ENCODE measurements at places on chromosomes 7 and 10. TPM values are rescaled to one million over a fixed set of nuclear protein-coding genes. Genes with fewer than 3 reads are reported as not detected.
A peak's percentile ranks its signal among the peaks of the same experiment; 100 is the strongest.

DNA sequence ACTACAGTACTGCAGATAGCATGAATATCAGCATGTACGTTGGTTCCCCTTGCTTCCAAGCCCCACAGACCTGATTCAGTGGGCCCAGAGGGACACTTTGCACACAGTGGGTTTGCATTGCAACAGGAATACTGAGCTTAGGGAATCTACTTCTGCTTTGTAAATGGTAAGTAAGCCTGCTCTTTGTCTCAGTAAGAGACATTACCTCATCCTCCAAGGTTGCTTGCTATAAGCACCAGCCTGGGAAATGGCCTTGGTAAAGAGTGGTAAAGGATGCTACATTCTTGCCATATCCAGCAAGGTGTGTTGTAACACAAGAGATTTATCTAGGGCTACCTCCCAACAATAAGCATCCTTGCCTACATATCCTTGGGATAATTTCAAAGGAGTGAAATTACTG, 730.5 kb downstream of the INHBA start:
- DNase-seq = no peak

Gene TAF6
- 69.8 TPM for total RNA-seq

GRCh38 chr10:128130051-128130450, 3.8 kb upstream of the MKI67 start:
- DNase-seq = peak; percentile 62

- peak; percentile 54 for DNase-seq
Measured at GRCh38 chr10:102918817-102919245, 737 bp downstream of the CNNM2 start.

DNA sequence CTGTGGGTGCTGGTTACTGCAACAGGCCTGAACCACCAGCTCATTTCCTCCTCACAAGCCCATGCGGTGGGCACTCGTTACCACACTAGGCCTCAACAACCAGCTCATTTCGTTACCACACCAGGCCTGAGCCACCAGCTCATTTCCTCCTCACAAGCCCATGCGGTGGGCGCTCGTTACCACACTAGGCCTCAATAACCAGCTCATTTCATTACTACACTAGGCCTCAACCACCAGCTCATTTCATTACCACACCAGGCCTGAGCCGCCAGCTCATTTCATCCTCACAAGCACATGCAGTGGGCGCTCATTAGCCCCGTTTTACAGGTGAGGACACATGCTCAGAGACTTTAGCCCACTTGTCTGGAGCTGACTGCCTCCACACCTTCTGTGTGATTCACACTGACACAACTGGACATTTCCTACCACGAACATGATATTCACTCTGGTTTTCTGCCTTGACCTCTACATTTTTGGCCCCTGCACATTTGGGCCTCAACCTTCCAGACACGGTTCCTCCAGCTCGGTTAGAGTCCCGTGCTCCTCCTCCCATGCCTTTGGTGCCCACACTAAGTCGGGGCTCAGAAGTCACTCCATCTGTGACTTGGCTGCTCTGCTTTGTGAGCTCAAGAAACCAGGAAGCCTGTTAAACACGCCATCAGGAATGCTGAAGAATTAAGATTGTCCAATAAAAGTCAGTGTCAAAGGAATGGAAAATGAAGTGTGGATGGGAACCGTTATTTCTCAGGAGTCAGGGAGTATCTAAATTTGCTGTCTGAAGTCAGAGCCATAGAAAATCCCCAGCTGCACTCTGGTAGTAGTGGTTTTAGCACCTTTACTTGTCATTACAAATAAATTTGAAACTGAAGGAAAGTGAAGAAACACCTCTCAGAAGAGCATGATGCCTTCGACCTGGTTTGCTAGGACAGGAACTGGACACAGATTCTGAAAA, 55.8 kb upstream of the LANCL2 start:
- no peak for DNase-seq

- DNase-seq = no peak
Measured at GRCh38 chr7:157468221-157469111, 131.7 kb downstream of the DNAJB6 start.

DNA sequence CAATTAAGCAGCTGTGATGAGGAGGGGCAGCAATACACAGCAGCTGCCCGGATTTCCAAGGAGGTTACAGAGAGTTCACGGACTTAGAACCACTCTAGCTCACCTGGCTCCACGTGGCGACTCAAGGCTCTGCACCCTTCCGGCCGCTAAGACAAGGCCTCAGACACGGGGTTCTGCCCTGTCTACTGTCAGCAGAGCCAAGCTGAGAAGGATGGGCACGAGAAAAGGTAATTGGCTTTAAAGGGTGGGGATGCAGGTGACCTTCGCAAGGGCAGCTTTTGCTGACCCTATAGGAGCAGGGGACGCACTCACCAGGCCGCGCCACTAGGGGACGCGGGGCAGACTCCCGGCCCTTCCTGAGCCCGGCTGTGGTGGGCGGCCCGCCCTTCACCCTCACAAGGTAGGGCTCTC, 152.4 kb downstream of the KIF20B start:
- no peak for DNase-seq

DNA sequence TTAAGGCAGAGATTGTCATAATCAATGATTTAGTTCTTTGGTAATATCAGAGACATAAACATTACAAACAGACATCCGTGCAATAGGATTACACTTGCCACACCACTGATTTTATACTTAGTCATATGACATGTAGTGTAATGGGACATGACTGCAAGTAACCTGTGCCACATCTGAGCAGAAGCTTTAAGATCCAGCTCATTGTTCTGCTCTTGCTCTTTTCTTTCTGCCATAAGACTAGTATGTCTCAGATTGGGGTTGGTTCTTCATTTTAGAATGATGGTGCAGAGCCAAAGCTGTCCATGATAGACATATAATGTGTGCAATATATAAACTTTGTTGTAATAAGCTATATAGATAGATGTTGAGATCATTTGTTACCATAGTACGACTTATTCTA, 119.7 kb upstream of the SEMA3A start:
- DNase-seq = no peak

DNA sequence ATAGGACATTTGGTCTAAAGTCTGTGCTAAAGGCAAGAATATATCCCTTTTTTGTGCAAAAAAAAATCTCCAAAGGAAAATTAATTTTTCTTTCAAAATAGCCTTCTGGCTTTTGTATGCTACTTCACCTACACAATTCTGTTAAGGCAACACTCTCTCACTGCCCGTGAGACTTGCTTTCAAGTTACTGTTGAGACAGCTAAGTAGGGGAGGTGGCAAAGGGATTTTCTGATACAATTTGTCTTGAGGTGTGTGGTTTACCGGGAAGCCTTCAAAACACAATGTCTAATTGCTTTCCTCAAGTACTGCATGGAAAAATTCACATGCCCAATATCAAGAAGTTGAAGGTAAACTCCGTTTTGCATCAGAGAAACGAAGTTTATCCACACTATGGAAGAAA, 50.8 kb upstream of the RSU1 start:
- DNase-seq = no peak

- no peak for DNase-seq
Measured at GRCh38 chr7:4103352-4104091, 578.6 kb upstream of the FOXK1 start.

Gene NPC1L1
- not detected for total RNA-seq

DNA sequence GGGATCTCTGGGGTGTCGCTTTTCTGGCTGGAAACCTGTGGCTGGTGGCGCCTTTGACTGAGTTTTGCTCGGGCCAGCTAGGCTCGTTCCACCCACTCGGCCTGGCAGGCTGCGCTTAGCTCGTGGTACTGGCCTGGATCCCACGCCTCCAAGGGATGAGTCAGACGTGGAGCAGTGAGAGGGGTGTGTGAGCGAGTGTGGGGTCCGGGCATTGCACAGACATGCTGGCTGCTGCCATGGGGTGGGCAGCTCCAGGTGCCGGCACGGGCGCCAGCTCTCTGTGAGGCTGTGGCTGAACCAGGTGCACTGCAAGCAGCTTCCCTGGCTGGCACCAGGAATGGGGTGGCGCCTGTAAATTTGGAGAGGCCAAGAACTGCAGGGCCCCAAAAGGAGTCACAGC, 63.1 kb upstream of the CACNA2D1 start:
- DNase-seq = peak; percentile 83

Gene SEMA3A
- 36.5 TPM for total RNA-seq

GRCh38 chr10:79482741-79483140, 29.6 kb upstream of the EIF5AL1 start:
- DNase-seq = peak; percentile 28

- DNase-seq = no peak
Measured at GRCh38 chr10:68899186-68899745, 1.8 kb upstream of the DDX50 start.

DNA sequence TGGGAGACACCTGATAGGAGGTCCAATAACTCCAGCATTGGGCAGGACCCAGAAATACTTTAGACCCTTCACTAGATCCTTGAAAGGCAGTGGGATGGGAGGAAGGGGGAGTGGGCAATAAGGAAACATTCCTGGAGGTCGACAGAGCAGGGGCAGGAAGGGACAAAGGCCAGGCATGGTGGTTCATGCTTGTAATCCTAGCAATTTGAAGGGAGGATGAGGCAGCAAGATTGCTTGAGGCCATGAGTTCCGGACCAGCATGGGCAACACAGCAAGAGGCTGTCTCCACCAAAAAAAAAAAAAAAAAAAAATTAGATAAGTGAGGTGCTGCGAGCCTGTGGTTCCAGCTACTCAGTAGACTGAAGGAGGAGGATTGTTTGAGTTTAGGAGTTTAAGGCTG, 134.9 kb downstream of the JCAD start:
- no peak for DNase-seq

Gene OR13A1
- total RNA-seq = not detected

Gene CDNF
- total RNA-seq = 0.32 TPM

- DNase-seq = peak; percentile 21
Measured at GRCh38 chr7:36079446-36080025, 73.5 kb upstream of the EEPD1 start.

GRCh38 chr10:61931620-61932332, 30.3 kb downstream of the ARID5B start:
- DNase-seq = no peak

Gene TSPAN12
- 2.0 TPM for total RNA-seq

DNA sequence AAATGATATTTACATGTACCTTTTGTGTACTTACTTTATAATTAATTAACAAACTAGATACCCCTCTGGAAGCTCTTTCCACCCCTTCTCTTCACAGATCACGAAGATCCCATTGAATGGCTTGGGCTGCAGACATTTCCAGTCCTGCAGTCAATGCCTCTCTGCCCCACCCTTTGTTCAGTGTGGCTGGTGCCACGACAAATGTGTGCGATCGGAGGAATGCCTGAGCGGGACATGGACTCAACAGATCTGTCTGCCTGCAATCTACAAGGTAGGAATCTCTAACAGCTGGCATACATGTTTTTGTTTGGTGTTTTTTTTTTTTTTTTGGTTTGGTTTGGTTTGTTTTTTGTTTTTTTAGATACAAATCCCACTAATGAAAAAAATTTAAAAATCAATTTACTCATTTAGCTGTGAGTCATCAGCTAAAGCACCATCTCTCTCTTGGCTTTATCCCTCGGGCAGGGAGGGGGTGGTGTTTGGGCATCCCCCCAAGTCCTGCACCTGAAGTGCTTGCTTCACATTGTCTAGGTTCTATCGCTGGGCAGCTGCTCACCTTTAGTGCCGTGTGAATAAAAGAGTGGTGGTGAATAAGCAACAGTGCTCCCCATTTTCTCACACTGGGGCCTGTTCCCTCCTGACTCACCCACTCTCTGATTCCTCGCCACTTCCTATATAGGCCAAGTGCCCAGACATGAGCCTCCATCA, 68.9 kb downstream of the MET start:
- peak; percentile 10 for DNase-seq
